ENCODE measurements at places on chromosomes 3 and 15.

- DNase-seq = no peak
These were observed 67.4 kb downstream of the GTPBP8 start for GRCh38 chr3:113058188-113058587.

DNA sequence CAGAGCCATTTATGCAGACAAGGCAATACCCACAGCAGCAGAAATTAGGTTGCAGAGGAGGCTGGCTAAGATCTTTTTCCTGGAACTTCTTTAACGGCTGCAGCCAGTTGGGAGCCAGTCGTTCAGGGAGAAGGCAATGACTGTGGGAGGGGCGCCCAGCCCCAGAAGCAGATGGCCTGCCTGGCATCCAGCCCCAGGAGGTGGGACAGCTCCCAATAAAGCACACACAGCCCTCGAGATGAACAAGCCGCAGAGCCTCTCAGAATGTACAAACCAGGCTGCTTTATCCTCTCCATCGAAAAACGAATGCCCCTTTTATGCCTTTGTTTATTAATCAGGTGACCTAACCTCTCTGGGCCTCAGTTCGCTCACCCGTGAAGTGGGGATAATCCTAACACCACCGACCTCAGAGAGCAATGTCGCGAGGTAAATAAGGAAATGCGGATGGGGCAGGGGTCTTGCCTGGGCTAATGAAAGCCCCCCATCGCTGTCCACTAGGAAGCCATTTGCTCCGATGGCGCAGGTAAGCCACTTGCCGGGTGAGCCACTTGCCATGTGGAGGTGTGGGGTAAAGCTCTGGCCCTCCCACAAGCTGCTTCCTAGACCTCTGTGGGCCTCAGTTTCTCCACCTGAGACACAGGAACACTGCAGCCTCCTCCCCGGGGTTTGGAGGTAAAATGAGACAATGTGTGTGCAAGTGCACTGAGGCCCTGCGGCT, 35.8 kb downstream of the MGLL start:
- no peak for DNase-seq

DNA sequence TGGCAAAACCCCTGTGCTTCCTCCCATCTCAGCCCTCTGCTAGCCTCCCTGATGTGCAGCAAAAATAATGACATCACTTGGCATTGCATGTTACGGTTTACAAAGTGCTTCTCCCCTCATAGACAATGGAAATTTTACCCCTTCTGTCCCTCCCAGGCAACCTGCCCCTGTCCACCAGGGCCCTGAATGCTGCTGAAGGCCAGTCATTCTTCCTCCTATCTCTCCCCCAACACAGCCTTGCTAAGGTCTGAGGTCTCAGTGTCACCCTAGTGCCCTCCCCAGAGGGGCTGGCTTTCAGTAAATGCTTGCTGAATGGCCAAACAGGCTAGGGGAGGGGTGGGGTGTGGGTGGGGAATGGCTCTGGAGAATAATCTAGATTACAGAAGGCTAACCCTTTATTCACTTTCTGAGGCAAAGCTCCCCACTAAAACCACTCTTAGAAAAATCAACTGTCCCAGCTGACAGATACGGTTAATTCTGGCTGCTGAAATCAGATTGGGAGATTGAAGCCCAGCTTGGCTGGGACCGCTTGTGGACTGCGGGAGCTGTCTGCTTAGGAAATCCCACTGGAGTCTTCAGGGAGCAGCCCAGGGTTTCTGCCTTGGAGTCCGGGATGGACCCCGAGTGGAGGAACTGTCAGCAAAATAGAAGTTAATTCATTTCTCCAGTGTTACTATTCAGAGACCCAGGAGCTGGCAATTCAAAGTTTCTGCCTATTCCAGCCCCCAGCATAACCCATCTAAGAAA, 22.9 kb downstream of the ANP32A start:
- no peak for DNase-seq

DNA sequence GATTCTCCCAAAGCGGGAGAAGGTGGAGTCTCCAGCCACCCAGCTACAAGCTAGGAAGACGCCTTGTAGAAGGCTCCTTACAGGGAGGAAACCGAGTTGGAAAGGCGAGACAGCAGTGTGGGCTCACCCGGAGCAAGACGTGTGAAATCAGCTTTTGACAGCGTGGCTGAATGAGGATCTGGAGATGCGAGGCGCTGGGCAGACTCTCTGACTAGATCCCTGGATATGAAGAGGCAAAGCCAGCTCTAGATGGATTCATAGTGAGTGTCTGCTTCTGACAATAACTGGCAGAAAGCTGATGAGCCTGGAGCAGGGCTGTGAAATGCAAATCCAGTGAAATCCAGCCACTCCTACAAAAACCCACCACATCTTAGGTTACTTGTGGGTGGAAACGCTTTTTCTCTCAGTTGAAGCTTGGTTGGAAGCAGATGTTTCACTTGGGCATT, 41.0 kb downstream of the GOLGA6A start:
- DNase-seq = no peak

DNA sequence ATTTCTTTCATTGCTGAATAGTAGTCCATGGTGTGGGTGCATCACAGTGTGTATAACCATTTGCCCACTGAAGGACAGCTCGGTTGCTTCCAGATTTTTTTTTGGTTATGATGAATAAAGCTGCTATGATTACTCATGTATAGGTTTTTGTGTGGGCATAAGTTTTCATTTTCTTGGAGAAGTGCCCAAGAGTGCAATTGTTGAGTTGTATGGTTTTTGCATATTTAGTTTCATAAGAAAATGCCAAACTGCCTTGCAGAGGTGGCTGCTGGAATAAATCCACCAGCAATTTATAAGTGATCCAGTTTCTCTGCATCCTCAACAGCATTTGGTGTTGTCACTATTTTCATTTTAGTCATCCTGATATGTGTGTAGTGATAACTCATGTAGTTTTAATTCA, 8.4 kb upstream of the SPESP1 start:
- DNase-seq = no peak

DNA sequence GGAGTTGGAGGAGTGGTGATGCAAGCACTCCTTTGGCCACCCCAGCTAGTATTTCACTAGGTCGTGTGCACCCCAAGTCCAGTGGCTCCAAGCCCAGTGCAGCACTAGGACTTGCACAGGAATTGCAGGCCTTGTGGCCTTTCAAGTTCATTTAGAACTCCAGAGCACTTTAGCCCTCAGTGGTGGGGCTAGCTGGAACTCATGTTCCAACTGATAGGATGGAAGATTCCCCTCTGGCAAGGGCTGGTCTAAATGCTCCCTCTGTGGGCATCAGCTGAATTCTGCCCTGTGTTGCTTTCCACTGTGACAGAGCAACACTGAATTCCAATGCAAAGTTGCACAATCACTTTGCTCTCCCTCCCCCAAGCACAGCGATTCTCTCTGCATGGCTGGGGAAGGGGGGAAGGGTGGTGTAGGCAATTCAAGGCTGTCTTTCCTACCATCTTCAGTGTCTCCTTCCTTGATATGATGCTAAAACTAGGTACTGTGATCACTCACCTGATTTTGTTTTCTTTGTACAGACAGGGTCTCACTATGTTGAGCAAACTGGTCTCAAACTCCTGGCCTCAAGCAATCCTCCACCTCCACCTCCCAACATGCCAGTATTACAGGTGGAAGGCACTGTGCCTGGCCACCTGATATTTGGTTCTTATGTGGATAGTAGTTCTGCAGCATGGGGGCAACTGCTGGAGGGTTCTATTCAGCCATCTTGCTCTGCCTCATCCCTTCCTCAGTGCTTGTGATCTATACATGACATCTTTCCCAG, 10.3 kb downstream of the USF3 start:
- DNase-seq = no peak

DNA sequence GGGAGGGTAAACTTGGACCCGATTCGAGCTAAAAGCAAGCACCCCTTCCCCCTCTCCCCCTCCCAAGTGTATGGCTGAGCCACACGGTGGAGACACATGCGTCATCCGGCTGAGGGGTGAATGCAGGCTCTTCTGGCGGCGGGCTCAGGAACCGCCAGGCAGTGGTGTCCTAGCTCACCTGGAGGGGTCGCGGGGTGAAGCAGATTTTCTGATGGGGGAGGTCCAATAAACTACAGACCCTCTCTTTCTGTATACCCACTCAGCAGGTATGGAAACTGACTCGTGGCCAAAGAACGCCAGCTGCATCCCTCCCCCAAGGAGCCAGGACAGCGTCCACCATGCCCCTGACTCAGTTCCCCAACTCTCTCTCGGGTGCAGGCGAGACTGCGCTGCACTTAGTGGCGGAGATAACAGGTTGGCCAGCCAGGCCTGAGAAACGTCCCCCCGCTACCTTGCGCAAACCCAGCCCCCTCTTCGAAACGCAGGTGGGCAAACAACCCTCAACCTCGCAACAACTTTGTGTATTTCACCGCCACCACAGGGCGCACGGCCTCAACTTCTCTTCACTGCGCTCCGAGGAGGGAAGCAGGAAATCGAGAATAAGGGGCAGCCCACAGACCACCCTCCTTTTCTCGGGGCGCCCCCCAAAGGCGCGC, 1.3 kb downstream of the MAGI1 start:
- no peak for DNase-seq

- no peak for DNase-seq
These were observed 26.5 kb downstream of the PHLDB2 start for GRCh38 chr3:111885578-111885977.
